ENCODE measurements at places on chromosomes 4 and X.

- no peak for DNase-seq
These were observed 182.7 kb downstream of the KCNIP4 start for GRCh38 chr4:21765810-21766407.

GRCh38 chr4:16588149-16588548 lies 310.3 kb downstream of the LDB2 start:
- no peak for DNase-seq

- no peak for DNase-seq
These were observed 53.1 kb upstream of the PLAC1 start for GRCh38 chrX:134711135-134711921.

DNA sequence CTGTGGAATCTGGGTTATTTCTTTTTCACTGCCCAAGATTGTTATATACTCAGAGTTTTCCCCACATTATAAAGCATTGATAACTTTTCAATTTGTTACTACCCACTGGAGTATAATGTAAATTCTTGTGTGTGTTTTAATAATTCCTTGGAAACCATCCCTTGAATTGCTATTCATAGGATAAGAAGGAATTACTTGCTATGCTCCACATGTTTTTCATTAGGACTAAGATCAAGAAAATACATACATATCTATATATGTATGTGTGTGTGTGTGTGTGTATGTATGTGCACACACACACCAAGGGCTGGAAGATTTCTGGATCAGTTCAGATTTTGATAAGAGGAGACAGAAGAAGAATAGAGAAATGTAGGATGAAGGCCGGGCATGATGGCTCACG lies 206.4 kb upstream of the JADE1 start:
- DNase-seq = no peak

DNA sequence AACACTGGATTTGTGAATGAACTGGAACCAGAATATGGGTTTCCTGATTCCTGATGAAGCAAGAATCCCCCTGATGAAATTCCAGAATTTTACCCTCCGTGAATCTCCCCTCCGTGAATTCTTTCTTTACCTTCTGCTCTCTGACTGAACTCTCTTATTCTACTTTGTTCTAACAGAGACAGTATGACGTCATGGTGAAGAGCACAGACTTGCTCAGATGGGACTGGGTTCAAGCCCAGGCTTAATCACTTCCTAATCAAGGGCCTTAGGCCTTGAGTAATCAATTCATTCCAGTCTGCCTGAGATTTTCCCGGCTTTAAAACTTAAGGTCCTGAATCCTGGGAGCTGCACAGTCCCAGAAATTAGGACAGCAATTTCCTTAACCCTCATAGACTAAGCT lies 64.5 kb downstream of the IQCM start:
- DNase-seq = no peak

GRCh38 chr4:108965472-108966076 lies 202.7 kb upstream of the ETNPPL start:
- DNase-seq = no peak

DNA sequence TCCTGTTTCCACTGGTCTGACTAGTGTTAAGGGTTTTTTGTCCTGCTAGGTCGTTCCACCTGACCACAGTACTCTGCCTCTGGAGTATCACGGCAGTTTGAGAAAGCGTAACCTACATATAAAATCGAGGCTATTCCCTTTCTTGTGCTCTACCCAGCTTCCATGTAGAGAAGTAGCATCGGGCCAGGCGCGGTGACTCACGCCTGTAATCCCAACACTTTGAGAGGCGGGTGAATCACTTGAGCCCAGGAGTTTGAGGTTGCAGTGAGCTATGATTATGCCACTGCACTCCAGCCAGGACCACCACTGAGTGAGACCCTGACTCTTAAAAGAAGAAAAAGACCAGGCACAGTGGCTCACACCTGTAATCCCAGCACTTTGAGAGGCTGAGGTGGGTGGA lies 7.5 kb downstream of the PPEF1 start:
- DNase-seq = no peak

- no peak for DNase-seq
These were observed 9.4 kb downstream of the IRF2 start for GRCh38 chr4:184464759-184465454.

DNA sequence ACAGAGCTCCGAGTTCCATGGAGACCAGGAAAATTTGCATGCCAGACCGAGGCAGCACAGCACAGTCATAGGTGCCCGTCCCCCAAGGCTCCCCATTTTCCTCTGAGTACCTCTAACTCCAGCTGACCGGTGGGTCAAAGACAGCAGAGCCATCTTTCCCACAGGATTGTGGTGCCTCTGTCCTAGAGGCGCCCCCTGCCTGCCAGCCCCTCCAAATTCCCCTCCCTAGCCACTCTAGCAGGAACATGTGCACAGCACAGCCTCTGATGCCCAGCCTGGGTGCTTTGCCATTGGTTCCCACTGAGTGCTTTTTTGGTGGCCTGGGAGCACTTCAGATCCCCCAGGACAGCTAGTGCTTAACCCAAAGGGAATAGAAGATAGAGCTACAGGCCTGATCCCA lies 368.5 kb upstream of the PABPC5 start:
- DNase-seq = no peak

DNA sequence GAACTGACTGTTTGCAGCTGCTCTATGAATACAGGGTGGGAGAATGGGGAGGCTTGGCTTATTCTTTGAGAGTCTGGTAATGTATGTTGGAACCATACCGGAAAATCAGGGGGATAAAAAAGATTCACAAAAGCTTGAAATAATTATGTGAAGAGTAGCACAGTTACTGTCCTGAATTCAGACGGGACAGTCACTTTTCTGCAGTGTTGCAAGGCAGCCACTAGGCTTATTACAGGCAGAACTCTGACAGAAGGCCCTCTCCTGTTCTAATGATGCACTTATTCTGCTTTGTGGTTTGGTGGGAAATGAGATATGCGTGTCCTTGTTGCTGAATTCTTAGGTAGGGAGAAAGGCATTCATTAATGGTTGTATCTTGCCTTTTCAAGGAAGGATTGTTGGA lies 37.2 kb downstream of the GUCY1B1 start:
- DNase-seq = no peak

DNA sequence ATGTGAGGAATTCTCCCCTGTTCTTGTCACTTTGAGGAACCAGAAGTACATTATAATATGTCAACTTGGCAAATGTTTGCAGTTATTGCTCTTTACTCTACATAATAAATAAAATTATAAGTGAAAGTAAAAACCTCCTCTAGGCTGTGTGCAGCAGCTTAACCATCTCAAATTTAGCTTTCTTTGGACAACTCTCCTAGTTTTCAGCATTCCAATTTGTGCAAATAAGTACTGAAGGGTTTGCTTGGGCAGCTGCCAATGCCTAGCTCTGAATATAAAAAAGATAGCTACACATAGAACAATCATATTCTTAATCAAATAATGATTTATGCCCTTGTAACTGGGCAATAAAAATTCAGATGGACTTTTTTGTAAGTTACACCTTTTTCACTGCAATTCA lies 82.5 kb downstream of the GASK1B start:
- no peak for DNase-seq

- no peak for DNase-seq
These were observed 46.1 kb downstream of the PSAPL1 start for GRCh38 chr4:7388627-7389026.

DNA sequence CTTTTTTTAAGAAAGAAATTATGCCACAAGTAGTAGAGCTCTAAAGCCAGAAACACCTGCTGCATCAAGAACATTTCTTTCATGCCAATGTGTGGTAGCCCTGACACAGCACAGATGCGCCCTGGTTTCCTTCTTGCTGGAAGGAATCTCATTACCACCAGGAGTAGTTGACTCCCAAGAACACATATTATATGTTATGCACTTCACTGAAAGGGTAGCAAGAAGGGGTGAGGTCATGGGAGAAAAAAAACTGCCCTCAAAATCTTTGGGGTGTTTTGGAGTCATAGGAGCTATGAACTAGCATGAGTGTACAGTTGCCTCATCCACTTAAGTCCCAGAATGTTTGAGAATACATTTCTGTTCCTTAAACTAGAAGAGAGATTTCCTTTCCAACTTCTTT lies 185.8 kb upstream of the C1QTNF7 start:
- DNase-seq = no peak

DNA sequence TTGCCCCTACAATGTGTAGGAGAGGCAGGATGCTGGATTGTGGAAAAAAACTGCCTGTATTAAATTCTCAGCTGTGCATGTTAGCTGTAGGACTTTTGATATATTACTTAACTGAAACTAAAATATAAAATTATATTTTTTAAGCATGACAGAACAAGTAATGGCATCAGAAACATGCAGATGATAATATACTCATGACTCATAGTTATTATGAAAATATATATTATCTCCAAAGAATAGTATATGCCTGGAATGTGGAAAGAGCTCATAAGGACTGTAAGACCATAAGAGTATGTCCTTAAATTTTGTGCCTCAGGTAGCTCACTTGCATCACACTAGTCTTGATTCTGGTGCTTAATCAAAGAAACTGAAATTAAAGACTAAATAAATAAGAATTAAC lies 1100.6 kb downstream of the TECRL start:
- DNase-seq = no peak

- DNase-seq = no peak
These were observed 191.6 kb upstream of the LDB2 start for GRCh38 chr4:17090063-17090462.

DNA sequence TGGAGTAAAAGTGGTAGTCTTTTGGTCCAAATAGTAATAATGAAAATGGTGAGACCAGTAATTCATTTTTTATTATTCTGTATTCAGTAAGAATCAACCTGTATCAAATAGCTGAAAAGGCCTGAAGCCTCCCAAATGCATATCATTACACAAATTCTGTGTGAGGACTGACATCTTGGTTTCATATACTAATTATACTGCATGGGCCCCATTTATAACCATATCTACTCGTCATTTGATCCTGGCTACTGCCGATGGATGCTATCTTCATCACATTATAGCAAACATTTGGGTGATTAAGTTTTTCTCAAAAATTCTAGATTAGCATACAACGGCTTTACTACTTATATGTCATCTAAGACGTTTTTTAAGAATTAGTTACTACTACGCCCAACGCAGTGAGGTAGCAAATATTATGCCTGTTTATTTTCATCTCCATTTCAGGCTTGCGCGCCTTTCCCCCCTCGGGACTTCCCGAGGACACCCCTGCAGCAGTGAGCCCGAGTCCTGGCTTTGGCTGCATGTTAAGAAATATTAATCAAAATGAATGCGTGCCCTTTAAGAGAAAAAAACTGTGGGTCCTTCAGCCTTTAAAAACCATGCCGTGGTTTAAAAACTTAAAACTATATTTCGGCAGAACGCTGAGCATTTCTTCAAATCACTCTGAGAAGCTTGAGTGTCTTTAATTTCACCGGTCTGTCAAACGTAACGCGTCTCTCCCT lies 814 bp upstream of the MMAA start:
- no peak for DNase-seq

DNA sequence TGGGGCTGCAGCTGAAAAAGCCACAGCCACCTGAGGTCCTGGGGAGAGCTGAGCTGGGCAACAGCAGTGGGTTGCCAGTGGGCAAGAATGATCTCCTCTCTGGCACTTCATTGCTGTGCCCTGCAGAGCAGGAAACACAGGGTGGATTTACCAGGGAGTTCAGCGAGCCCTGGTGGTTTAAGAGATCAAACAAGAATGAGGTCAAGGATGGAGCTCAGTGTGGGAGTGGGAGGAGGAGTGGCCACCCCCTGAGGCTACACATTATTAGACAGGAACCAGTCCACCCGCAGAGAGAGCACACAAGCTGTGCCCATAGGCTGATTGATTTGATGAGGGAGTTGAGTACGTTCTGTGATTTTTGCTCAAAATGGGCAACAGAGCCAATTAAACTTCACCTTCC lies 47.3 kb downstream of the FRMPD3 start:
- DNase-seq = no peak

GRCh38 chr4:89099034-89099433 lies 12.3 kb upstream of the TIGD2 start:
- no peak for DNase-seq

Measured in stimulated activated CD8-positive, alpha-beta memory T cell treated with anti-CD3 and anti-CD28 coated beads, Interleukin-15, amount 100 ng/mL, for 24 hours (primary cell).